ENCODE measurements at places on chromosomes 7 and 10. TPM values are rescaled to one million over a fixed set of nuclear protein-coding genes. Genes with fewer than 3 reads are reported as not detected.

DNA sequence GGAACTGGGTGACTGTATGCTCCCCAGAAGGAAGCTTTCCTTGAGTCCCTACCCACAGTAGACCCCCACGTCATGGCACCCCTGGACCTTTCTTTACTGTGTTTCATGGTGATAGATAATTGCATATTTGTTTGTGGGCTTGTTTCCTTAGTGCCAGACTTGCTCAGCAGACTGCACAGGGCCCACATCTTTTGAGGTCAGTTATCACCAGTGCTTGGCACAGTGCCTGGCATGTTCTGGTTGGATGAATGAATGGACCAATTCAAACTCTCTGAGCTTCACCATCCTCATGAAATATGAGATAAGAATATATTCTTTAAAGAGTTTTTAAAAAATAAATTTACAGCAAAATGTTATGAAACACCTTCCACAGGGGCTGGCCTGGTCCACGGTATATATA, 78.4 kb upstream of the EMX2 start:
- DNase-seq = no peak

DNA sequence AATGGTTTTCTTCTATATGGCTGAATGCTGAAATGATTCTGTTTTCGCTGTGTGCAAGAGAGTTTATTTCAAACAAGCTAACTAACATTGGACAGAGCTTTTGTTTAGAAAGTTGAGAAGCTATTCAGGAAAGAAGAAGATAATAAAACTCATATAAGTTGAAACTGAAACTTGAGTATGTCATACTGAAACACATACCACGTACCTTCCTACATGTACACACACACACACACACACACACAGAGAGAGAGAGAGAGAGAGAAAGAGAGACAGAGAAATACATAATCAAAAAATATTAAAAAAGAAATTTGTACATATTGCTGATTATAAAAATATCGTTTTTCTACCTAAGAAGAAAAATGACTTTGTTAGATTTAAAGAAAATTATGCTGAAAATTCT, 561.9 kb upstream of the KCND2 start:
- DNase-seq = no peak

GRCh38 chr10:43817368-43817767, 168.7 kb upstream of the ZNF32 start:
- no peak for DNase-seq

GRCh38 chr10:77310288-77310840, 327.2 kb downstream of the KCNMA1 start:
- DNase-seq = no peak

- DNase-seq = no peak
These were observed 121.1 kb downstream of the BBS9 start for GRCh38 chr7:33250421-33250871.

GRCh38 chr7:5638994-5639393, 142.5 kb downstream of the RNF216 start:
- DNase-seq = no peak

Gene CHPF2
- 37.0 TPM for total RNA-seq

Gene ANKRD30A
- not detected for total RNA-seq

Gene GHRHR
- not detected for total RNA-seq

Gene CDNF
- 0.96 TPM for total RNA-seq
